ENCODE measurements at places on chromosomes 2 and 18.
A peak's percentile ranks its signal among the peaks of the same experiment; 100 is the strongest.

DNA sequence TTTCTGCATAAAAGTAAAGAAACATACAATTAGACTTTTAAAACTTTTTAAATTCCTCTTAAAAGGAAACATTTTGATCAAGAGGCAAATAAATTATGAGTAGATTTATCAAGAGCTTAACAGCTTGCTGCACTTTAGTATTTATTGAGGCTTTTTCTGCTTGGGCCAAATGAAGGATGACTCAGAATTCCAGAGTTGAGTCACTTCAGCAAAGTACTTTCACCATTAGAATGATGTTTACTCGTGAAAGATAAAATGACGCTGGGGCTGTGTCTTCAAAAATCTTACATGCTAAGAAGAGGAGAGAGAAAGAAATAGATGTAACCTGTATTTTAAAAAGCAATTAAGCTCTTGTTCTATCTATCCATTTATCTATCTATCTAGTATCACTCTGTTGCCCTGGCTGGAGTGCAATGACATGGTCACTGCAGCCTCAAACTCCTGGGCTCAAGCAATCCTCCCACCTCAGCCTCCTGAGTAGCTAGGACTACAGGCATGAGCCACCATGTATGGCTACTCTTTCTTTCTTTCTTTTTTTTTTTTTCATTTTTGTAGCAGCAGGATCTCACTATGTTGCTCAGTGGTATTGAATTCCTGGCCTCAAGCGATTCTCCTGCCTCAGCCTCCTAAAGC lies 75.3 kb upstream of the RIOK3 start:
- no peak for DNase-seq

GRCh38 chr2:24894750-24895149 lies 25.3 kb downstream of the ADCY3 start:
- DNase-seq = no peak

DNA sequence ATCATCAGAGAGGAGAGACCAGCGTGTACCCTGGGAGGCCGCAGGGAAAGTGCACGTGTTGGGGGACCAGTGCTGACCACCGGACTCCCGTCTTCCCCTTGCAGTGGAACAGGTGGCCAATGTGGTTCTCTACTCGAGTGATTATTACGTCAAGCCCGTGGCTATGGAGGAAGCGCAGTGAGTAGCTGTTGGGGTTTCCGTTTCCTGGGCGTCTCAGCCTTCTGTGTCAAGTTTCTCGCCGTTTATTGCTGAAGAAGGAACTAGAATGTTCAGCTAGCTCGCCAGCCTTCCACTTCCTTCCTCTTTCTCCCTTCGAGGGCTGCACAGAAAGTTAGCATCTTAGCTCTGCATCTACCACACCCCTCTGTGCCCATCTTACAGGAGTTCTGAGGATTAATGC lies 22.8 kb upstream of the DGKD start:
- peak; percentile 64 for DNase-seq

DNA sequence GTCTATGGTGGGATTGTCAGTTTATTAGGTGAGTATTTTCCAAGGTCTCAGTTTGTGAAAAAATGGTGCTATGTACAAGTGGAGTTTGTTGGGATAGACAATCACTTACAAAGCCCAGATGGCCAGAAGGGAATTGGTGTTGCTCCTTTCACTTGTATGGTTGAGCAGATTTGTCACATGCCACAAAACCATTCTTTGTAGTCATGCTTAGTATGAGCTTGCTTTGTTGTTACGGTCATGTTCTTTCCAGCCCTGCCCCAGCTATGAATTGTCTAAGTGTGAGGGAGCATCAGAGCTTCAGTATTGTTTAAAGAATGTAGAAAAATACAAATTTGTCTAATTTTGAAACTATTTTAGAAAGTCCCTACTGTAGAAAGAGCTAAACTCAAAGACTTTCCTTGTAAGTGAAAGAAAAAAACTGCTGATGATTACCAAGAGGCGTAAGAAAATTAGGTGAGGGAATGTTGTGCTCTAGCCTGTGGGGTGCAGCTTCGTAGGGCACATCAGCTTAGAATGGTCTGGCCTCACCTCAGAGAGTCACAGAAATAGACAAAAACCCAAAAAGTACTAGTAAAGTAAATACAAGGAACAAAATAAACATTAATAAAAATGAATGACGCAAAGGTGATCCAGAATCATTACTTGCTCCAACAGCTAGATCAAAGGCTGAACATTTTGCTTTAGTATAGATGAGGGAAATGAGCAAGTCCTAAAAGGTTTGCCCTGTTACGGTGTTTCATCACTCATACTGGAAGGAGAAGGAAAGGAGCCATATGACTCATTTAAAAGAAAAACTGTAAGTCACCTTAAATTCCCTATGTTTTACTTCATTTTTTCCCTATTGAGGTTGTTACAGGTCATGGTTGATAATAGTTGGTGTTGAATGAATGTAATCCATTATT lies 9.2 kb downstream of the TGIF1 start:
- no peak for DNase-seq

DNA sequence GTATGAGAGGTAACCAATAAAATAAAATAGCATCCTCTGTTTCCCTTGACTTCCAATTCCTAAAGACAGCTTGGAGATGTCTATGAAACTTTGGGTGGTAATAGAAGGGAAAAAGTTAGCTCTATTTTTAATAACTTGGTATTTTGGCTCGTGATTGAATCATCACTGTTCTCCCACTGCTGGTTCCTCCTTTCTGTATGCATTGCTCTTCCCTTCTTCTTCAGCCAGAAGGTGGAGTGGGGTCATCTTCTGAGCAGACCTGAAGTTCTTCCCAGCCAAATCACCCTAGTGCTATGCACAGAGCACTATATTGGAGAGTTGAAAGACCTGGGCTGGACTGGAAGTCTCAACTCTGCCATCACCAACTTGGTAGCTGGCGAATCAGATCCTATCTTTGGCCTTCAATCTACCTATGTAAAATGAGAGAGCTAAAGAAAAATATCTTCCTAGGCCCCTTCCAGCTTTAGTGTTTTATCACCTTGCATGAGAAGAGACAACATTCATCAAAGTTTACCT lies 54.1 kb downstream of the CPO start:
- DNase-seq = no peak

DNA sequence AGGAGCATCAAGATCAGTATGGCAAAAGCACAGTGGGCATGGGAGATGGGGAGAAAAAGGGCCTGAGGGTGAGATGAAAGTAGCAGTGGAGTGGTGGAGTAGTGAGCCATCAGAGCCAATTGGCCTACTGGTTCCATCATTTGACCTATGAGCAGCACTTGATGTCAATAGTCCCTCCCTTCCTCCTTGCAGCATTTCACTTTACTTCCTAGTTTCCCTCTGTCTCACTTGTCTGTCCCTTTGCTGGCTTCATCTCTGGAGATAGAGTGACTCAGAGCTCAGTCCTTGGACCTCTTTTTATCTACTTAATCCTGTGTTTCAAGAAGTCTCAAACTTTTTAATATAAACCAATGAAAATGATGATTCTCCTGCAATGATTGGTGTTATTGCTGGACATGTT lies 32.1 kb downstream of the FBXO48 start:
- no peak for DNase-seq

Data from activated T-cell treated with anti-CD3 and anti-CD28 coated beads for 24 hours (primary cell).